Iris pigment epithelial cell (primary cell): ENCODE measurements at places on chromosomes 1 and 21.

DNA sequence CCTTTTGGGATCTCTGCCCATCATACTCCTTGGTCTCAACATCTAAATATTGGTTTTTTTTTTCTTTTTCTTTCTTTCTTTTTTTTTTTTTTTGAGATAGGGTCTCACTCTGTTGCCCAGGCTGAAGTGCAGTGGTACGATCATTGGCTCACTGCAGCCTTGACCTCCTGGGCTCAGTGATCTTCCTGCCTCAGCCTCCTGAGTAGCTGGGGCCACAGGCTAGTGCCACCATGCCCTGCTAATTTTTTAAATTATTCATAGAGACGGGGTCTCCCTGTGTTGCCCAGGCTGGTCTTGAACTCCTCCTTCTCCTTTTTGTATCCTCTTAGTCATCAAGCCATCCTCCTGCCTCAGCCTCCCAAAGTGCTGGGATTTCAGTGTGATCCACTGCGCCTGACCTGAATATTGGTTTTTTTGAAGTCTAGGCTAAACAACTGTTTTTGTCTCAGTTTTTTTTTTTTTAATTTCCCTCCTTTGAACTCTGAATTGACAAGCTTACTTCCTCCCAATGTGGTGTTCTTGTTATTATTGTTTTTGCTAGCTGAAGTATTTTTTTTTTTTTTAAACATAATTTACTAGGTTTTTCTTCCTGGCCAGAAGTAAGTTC, 30.9 kb downstream of the MAPKAPK2 start:
- DNase-seq: no peak

GRCh38 chr1:7257225-7257624, 472.0 kb downstream of the CAMTA1 start:
- no peak for DNase-seq

- DNase-seq: peak; percentile 63
Observed at GRCh38 chr1:147620543-147620942, 49.8 kb downstream of the ACP6 start.

- no peak for DNase-seq
Observed at GRCh38 chr1:14598007-14598497, 433 bp upstream of the KAZN start.

DNA sequence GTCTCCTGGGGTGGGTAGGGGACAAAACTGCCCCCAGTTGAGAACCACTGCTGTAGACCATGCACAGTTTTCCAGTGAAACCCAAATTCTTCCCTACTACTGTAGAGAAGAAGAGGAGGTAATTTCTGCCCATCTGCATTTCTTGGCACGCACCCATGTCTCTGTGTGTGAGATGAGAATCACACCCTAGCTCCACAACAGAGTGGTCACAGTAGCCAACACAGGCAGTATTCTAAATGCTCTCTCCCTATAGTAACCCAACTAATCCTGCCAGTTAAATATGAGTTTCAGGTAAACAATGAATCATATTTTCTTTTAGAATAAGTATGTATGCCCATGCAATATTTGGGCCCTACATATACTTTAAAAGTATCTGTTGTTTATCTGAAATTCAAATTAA, 1.2 kb upstream of the CAPN2 start:
- DNase-seq: peak; percentile 63

GRCh38 chr1:159686599-159687299, 27.6 kb downstream of the CRP start:
- no peak for DNase-seq

DNA sequence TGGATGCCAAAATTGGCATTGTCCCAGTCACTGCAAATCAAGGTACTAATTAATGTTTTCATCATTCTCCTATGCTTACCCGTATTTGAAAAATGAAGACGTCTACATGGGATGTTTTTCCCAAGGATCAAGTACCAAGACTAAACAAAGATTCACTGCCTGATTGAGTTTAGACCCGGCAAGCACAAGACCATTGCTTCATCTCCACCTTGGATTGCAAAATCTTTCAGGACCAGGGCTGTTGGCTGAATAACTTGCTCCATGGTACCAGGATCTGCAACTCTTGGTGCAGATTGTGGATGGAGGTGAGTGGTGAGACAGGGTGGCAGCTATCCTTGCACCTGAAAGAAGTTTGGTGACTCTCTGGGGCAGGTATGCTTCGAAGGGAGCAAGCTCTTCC, 122.5 kb upstream of the ETS2 start:
- peak; percentile 57 for DNase-seq

DNA sequence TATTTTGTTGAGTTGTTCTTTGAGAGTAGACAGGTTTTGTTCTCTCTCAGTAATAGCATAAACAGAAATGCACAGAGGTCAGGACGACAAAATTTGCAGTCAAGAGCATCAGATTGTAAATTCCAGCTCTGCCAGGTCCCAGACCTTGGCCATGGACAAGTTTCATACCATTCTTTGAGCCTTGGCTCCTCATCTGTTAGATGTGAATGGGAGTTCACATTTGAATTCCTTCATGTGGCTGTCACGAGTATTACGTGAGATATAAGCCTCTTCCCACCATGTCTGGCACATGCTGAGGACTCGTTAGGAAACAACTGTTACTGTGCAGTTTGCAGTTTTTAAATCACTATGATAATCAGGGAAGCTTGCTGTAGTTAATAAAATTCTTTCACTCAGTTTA, 93.2 kb upstream of the KCTD3 start:
- DNase-seq: peak; percentile 47

DNA sequence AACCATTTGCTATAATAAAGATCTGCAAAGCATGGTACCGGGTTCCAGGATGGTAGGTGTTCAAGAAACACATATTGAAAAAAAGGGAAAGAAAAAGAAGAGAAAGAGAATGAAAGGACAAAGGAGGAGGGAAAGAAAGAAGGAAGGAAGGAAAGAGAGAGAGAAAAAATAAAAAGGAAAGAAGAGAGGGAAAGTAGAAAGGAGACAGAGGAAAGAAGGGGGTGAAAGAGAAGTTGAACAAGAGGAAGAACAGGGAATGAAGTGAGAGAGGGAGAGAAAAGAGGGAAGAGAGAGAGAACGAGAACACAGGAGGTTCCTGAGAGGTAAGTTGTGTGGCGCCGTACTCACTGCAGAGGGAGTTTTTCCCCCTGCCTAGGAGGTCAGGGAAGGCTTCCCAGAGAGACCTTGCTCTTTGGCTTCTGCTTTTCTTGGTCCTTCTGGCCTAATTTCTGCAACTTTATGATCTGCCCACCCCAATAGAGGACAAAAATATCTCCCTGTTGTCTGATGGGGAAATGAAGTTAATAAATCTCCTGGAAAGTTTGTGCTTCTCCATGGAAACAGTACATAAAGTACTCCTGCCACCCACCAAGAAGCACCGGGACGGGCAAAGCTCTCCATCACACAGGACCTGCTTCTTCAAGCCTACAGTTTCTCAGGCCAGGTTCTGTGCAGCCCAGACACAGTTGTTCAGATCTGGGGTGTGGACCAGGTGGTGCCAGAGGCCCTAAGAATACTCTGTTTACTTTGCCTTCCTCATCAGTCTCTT, 124.8 kb downstream of the ROR1 start:
- DNase-seq: no peak

GRCh38 chr1:205432116-205432515, 10.3 kb upstream of the LEMD1 start:
- no peak for DNase-seq
